ENCODE measurements at places on chromosomes 13 and 19. TPM values are rescaled to one million over a fixed set of nuclear protein-coding genes. Genes with fewer than 3 reads are reported as not detected.
A peak's percentile ranks its signal among the peaks of the same experiment; 100 is the strongest.

- no peak for DNase-seq
Measured at GRCh38 chr13:72315312-72315711, 412.1 kb downstream of the MZT1 start.

The ONECUT3 gene
- total RNA-seq = not detected

GRCh38 chr19:49210108-49210900 lies 52.7 kb downstream of the TRPM4 start:
- DNase-seq = no peak

GRCh38 chr13:98326291-98326690 lies 149.2 kb upstream of the RNF113B start:
- DNase-seq = no peak

GRCh38 chr13:46855166-46855565 lies 41.7 kb downstream of the HTR2A start:
- DNase-seq = no peak

DNA sequence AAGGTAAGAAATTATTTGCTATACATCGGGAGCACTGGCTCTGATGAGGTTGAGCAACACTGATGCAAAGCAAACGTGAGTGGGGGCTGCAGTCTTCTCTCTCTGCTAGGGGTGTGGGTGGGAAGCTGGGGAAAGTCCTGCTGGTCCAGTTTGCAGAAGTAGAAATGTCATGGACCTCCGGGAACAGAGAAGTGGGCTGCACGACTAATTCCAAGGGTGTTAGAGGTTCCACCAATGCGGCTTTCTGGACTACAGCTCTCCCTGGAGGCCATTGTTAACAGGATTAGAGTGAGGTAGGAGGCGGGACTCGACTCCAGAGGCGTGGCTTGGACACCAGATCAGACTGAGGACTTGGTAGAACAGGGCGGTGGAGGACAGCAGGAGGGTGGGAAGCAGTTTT lies 5.7 kb upstream of the FBXO27 start:
- no peak for DNase-seq

The PODNL1 gene
- 1.6 TPM for total RNA-seq

GRCh38 chr19:48705431-48705830 lies 9.7 kb downstream of the FUT2 start:
- no peak for DNase-seq

DNA sequence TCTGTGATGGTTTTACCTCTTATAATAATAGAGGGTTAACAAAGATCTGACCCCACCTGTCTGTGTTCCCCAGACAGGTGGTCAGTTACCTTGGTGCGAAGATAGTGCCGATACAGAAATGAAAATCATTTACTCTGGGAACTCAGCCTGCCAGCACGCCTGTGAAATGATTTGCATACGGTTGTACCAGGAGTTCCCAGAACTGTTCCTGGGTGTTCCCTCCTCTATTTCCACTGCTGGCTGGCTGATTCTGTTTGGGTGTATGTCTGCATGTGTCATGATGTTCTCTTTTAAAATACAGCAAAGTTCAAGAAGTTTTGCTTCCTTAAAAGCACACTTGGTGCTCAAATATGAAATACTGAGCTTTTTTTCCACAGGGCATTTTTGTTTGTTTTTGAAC lies 527.1 kb downstream of the FGF9 start:
- no peak for DNase-seq

DNA sequence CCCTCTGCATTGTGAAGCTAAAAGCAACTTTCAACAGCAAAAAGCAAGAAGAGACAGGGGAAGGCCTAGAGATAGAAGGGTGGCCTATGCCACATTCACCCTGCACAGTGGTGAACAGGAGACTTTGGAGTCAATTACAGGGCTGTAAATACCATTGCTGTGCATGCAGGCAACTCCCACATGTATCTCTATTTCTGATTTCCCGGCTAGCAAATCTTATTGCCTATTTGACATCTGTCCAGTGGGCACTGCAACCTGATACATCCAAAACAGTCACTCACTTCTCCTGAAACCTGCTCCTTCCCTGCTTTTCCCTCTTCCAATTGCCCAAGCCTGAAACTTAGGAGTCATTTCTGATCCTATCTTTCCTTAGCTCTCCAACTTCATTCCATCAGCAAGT lies 13.4 kb downstream of the RUBCNL start:
- DNase-seq = no peak

DNA sequence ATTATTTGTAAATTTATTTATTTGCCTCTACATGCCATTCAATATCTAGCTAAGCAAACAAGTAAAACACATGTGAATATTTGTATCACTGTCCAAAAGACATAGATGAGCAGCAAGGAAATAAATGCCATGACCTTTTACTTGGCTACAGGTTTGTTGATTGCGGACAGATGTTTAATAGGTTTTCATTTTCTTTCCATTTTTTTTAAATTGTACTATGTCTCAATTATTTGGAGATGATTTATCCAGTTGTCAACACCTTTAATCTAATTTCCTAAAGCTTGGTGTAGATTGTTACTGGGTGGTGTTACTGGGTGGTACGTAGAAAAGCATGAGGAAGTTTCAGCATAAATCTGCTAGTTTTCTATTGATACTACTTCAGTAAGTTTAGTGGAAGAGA lies 560.6 kb upstream of the SPRY2 start:
- DNase-seq = no peak

- no peak for DNase-seq
Measured at GRCh38 chr13:23754997-23755396, 134.2 kb downstream of the MIPEP start.

- DNase-seq = no peak
Measured at GRCh38 chr13:79851318-79851717, 370.4 kb downstream of the NDFIP2 start.

The KLF5 gene
- total RNA-seq = 3.3 TPM

- DNase-seq = no peak
Measured at GRCh38 chr19:35006999-35007365, 6.9 kb downstream of the GRAMD1A start.

- no peak for DNase-seq
Measured at GRCh38 chr13:73988461-73988860, 145.7 kb downstream of the KLF12 start.

DNA sequence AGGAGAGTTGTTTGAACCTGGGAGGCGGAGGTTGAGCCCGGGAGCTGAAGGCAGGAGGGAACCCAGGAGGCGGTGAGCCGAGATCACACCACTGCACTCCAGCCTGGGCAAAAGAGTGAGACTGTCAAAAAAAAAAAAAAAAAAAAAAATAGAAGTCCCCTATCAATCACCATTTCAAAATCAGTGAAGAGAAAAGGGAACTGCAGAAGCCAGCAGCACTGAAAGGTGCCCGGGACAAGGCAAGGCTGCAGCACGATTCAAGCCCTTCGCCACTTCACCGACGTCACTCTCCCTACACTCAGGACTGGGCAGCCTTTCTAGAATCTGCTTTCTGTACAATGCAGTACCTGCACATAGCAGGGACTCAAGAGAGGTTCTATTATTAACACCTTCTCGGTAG lies 21.9 kb upstream of the USP12 start:
- no peak for DNase-seq

DNA sequence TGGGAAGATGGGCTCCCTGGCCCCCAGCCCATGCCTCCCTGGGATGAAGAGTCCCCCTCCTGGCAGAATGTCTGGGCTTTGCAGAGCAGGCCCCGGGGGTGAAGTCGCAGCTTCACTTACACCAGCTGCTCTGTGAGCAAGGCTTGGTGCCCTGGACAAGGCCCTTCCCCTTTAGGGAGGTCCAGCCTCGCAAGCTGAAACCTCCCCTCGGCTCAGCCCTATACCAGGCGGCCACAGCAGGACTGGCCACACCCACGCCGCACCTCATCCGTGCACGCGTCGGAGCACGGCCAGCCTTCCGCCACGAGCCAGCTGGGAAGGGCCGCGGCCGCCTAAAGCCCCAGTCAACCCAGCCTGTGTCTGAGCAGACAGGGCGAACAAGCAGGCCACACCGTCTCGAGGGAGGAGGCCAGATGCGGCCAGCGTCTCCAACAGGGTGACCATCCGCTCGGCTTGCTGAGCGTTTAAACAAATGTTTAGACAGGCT lies 83.2 kb upstream of the MCF2L start:
- peak; percentile 75 for DNase-seq

The CEACAM16 gene
- not detected for total RNA-seq

DNA sequence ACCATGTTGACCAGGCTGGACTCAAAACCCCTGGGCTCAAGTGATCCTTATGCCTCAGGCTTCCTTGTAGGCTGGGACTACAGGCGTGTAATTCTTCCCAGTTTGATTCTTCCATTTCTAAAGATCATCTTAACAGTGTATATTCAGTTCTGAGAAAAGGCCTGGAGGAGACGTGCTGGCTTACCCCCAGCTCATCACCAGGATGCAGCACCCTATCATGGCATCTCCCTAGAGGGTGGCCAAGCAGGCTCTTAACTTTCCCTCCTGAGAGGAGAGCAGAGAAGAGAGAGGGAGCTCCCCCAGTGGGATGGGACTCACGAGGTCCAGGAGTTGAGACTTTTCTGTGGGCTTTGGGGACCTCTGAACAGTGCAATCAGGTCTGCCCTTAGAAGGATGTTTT lies 2.1 kb upstream of the TUBA3C start:
- DNase-seq = no peak

- no peak for DNase-seq
Measured at GRCh38 chr13:23518231-23518630, 52.0 kb upstream of the TNFRSF19 start.

- DNase-seq = no peak
Measured at GRCh38 chr13:77176350-77176749, 149.4 kb upstream of the FBXL3 start.

- DNase-seq = no peak
Measured at GRCh38 chr13:112096959-112097358, 30.0 kb downstream of the SOX1 start.

The FAAP24 gene
- 0.67 TPM for total RNA-seq

DNA sequence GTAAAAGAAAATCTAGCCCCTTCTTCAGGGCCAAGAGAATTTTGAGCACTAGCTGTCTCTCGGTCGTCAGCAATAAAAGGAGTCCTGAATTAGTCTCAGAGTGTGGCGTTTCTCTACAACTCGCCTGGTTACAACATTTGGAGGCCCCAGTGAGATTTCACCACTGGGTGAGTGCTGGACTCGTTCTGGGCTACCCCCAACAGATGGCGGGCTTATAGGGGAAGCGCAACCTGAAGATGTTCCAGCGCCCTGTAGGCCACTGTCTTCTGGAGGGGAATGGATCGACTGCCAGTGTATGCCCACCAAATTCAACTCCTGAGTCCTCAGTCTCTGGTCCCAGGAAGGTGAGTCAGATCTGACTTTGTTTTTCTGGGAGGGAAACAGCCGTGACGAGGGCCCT lies 11.7 kb upstream of the ZNF181 start:
- no peak for DNase-seq

- no peak for DNase-seq
Measured at GRCh38 chr19:53461866-53462265, 5.7 kb upstream of the ZNF813 start.

GRCh38 chr19:7931221-7932061 lies 5.5 kb upstream of the CTXN1 start:
- DNase-seq = no peak

DNA sequence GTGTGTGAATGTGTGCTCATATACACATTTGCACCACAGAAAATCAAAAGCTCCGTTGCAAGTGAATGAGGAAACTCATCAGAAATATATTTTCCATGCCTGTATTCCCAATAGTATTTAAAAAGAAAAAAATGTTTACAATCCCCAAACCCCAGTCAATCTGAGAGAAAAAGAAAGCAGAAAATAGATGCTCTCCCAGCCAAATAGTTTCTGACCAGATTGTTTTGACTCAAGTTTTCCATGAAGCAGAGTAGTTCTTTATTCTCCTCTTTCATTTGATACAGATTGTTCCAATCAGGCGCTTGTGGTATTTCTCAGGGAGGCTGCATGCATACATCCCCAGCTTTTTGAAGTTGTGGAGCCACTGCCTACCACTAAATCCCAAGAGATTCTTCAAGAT lies 110.6 kb downstream of the STARD13 start:
- DNase-seq = no peak

DNA sequence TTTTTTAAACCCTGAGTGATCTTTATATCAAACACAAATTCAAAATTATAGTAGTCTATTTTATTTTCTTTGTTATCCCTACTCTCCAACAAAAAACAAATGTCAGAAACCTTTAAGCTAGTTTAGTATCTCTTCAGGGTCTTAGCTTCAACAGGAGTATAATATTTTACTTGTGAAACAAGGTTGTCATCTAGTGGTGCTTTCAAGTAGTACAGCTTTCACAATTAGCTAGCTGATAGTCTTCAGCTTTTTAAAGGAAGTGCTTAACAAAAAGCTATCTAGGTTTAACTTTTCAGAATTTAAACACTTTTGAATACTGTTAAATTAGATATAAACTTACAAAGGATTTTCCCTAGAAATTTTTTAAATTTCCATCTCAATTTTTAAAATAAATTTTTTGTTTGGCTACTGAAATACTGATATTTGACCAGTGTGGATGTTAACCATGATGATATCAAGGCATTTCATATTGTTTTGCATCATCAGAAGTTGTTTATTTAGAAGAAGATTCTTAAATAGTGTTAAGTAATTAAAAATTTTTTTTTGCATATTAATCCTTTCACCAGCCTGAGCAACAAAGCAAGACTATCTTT lies 34.2 kb downstream of the TDRD3 start:
- DNase-seq = no peak

GRCh38 chr19:41595258-41595889 lies 19.4 kb downstream of the CEACAM21 start:
- DNase-seq = peak; percentile 38

- DNase-seq = no peak
Measured at GRCh38 chr13:51874651-51875050, 12.9 kb downstream of the CCDC70 start.

DNA sequence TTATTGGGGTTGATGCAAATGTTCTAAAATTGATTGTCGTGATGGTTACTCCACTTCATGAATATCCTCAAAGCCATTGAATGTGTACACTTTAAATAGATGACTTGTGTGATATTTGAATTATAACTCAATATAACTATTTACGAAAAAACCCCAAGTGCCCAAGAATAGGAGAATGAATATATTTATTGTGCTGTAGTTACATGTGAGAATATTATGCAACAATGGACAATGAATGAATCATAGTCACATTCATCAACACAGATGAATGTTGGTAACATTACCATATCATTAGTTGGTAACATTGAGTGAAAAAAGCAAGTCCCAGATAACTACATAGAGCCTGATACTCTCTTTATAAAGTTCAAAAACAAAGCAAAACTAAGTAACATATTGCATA lies 127.8 kb upstream of the UBL3 start:
- no peak for DNase-seq

The CEACAM21 gene
- total RNA-seq = 0.42 TPM

- no peak for DNase-seq
Measured at GRCh38 chr19:10552510-10553053, 8.9 kb downstream of the ATG4D start.

The ZSCAN5B gene
- total RNA-seq = not detected

GRCh38 chr19:52910648-52911047 lies 12.6 kb downstream of the ZNF888 start:
- DNase-seq = no peak

- DNase-seq = no peak
Measured at GRCh38 chr13:106990594-106990993, 422.7 kb upstream of the ARGLU1 start.

The NFILZ gene
- total RNA-seq = not detected

The IGSF23 gene
- not detected for total RNA-seq

The YJEFN3 gene
- total RNA-seq = 2.2 TPM
